Effector memory CD4-positive, alpha-beta T cell (primary cell): ENCODE measurements at places on chromosomes 2 and 18.
A peak's percentile ranks its signal among the peaks of the same experiment; 100 is the strongest.

- no peak for DNase-seq
Measured at GRCh38 chr18:30298769-30299168, 743.8 kb downstream of the DSC3 start.

DNA sequence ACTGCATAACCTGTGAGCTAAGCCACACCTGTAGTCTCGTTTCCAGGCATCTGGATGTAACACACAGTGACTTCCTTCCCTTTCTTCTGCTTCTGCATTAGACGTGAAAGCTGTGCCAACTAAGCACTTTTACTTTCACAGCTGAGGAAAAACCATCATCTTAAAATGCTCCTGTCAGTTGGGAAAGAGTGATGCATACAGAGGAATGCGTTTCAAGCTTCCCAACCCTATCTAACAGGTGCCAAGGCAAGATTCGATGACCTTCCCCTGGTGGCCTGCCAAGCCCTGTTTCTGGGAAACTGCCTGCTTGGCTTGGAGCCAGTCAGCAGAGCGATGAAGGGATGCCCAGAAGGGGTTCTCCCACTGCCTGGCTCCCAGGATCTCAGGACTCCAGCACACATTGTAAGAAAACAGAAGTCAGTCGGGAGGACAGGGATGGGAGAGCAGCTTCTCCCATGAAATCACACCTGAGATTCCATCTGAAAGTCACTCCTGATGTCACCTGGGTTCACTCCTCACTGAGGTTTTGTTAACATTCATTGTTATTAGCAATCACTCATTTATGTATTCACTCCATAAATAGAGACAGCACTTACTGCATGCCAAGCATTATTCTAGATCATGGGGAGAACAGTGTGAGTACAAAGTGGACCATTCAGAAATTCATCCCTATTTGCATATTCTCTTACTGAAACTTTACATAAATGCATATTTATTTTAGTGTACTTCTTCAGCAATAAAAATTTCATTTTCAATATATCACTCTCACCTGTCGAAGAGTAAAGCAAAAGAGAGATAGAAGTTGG, 64.1 kb downstream of the DTNA start:
- no peak for DNase-seq

DNA sequence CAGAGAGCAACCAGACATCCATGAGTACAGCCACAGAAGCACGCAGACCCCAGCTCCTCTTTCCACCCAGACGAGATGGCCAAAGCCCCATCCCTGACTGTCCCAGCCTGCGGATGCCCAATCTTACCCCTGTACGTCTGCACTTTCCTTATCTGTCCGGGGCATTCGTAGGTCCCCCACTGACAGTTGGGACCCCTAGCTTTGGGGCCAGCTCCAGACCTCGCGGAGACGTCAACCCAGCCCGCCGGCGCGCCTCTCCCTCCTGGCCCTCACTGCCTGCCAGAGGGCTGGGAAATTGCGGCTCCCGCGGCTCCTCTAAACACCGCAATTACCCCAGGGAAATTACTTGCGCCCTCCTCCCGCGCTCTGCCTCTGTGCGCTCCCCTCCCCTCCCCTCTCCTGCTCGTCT, 2.3 kb downstream of the ECEL1 start:
- no peak for DNase-seq

GRCh38 chr18:35508030-35508429, 10.3 kb upstream of the INO80C start:
- DNase-seq = no peak

- DNase-seq = no peak
Measured at GRCh38 chr2:146879882-146880281, 964.9 kb upstream of the ACVR2A start.

DNA sequence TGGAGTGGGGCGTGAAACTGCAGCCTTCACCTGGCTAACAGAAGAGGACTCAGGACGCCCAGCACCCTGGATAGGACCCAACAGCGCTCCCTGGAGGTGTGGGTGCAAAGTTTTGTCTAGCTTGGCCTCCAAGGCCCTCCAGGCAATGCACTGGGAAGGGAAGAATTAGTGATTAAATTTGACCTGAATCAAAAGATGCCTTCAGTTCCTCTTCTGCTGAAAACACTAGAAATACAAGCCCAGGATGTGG, 779 bp upstream of the TRIB2 start:
- peak; percentile 76 for DNase-seq
